ENCODE measurements at places on chromosomes 2 and 18. TPM values are rescaled to one million over a fixed set of nuclear protein-coding genes. Genes with fewer than 3 reads are reported as not detected.

The HRH4 gene
- 1.9 TPM for total RNA-seq

DNA sequence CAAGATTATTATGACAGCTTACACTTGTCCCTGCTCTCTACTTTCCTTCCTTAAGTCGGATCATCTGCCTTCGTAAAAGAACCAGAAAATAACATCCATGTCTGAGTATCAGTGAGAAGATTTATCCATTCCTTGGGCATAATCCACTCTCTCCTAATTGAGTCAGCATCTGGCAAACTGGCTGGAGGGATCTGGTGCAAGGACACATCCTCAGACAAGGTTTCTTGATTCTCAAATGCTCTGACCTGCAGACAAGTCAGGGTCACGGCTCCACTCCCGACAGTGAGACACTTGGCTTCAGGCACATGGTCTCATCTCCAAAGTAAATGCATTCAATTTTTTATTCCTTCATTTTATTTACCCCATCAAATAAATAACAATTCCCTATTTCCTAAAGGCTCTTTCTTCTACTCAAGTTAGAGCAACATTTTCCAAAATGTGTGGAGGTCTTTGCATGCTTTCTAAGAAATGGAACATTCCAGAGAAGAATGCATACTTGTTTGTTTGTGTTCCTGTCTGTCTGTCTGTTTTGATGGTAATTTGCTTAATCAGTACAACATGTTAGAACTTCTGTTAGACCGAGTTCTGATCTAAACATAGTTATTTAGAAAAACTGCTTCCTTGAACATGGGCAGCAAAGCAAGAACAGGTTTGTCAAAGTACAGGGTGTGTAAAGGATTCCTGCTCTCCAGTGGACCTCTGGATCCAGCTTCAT is 246.9 kb downstream of the IRS1 start:
- no peak for DNase-seq

DNA sequence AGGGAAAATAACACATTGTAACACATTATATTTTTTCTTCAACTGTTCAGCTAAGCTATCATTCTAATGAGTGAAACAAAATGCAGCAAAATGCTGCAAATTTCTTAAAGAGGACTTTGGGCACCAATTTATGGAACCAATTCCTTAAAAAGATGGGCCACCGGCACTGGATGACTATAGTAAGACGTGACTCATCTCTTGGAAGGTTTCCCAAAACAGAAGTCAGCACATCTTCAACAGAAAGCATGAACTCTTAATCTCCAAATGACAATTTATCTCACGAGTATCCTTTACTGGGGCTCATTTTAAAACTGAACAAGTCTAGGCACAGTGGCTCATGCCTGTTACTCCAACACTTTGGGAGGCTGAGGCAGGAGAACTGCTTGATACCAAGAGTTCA is 213.4 kb downstream of the CDH20 start:
- DNase-seq, result no peak

The ANO7 gene
- total RNA-seq, result 2.4 TPM

DNA sequence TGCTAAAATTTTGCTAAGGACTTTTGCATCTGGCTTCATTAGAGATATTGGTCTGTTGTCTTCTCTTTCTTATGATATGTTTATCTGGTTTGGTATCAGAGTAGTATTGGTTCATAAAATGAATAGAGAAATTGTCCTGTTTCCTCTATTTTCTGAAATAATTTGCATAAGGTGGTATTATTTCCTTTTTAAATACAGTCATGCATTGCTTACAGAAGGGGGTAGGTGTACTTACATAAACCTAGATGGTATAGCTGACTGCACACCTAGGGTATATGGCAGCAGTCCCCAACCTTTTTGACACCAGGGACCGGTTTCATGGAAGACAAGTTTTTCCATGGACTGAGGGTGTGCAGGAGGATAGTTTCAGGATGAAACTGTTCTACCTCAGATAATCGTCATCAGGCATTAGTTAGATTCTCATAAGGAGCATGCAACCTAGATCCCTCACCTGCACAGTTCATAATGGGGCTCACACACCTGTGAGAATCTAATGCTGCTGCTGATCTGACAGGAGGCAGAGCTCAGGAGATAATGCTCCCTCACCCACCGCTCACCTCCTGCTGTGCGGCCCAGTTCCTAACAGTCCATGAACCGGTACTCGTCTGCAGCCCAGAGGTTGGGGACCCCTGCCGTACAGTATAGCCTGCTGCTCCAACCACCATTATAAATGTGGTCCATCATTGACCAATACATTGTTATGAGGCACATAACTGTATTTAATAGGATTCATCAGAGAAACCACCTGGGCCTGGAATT is 189.2 kb downstream of the FAM210A start:
- no peak for DNase-seq

DNA sequence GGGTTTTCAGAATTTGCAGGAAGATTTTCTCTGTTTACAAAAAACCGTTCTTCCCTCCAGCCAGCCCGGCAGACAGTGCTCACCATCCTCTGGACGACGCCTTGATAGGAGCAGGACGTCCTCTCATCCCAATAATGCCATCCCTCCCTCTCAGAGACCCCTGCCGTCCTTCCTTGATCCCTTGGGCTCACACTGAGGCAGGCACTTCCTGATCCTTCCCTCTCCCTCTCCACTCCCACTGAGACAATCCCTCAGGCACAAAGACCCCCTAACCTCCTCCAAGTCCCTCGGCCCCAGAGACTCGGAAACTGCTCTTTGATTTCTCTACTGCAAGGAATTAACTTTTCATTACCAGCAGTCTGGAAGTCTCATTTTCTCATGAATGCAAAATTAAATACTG is 42.5 kb downstream of the PAX3 start:
- no peak for DNase-seq

DNA sequence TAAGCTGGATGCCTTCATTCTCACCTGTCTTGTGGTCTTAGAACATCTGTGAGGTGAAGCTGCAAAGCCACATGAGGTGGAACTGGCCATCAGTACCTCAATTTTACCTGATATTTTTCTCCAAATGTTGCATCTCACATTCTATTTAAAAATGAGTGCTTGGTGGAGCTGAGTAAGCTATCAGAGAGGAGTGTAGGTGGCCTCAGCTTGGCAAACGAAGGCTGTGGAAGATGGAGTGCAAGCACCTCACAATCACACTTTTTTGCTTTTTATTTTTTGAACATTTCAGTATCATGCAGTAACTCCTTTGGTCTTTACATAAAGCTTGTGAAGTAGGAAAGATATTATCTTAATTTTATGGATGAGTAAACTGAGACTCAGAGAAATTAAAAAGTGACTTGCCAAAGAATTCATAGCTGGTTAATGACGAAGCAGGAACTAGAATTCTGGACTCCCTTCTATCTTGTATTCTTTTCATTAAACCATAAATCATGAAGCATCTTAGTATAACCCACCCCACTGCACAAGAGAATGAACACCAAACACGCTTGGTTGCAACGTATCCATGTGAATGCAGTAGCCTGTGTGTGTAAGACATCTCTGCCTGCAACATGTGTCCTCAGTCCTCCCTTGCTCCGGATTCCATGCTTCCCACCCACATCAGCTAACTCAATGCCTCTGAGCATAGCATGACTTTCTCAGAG is 27.2 kb downstream of the C2orf49 start:
- DNase-seq, result no peak

DNA sequence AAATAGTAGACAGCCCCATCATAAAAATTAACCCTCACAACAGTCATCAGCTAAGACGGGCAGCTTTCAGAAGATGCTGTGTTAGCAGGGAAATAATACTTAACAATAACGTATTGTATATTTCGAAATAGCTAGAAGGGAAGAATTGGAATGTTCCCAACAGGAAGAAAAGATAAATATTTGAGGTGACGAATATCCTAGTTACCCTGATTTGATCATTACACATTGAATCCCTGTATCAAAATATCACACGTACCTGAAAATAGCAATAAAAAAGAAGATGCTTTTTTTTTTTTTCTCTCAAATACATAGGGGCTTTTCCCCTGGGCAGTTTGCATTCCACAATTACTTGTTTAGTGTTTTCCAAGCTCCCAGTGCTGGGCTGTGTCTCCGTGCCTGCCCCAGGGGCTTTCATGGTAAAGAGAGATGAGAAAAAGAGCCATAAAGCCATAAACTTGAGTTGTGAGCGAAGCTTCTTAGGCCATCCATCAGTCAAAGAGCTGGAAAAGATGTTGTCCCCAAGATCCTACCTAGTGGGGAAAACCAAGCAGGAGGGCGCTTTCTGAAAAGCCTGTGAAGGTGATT is 183.0 kb upstream of the REV1 start:
- no peak for DNase-seq
